ENCODE measurements at places on chromosomes 6 and 20. TPM values are rescaled to one million over a fixed set of nuclear protein-coding genes. Genes with fewer than 3 reads are reported as not detected.
A peak's percentile ranks its signal among the peaks of the same experiment; 100 is the strongest.

- no peak for DNase-seq
These were observed 160.5 kb downstream of the THBS2 start for GRCh38 chr6:169093066-169093723.

DNA sequence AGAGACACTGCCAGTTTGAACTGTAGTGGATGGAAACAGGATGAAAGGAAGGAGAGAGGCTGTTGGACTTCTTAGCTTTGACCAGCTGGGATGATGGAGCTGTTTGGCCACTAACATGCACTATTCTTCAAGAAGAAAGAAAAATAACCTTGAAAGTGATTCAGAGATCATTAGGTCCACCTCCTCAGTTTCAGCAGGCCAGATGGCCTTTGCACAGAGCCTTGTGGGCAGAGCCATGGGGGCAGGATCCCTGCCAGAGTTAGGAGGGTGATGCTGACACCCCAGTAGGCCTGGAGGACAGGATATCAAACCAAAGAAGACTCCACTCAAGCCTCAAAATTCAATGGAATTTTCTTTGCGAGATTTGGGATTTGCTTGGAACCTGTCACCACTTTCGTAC, 74.5 kb upstream of the TMEM181 start:
- no peak for DNase-seq

DNA sequence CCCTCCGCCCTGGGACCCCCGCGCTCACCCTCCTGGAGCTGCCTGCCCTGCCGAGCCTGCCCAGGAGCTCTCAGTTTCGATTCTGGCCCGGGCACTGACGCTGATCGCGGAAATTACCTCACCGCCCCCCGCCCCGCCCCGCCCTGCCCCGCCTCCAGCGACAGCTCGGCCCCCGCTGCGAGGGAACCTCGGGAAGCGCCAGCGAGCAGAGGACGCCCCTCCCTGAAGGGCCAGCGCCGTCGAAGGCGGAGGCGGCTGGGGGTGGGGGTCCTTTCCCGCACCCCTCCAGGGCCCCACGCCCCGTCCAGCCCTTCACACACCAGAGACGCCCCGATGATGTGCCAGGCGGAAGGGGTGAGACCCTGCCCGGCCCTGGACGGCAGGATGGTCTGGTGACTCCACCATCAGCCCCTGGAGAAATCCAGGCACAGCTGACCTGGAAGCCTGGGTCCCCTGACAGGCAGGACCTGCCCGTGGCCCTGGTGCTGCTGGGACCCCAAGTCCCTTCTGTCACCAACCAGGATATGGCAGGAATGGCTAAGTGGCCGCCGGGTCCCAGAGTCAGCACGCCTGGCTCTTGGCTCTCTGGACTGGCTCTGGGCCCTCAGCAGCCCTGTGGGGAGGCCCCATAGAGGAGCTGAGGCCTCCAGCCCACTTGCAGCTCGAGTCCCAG, at the start of gene HELZ2:
Gene HELZ2 (minus strand): TSS at position 84 of the 673 bp plus-strand sequence. CDS start 1,854 bp downstream, outside the sequence.
- DNase-seq, result peak; percentile 42

DNA sequence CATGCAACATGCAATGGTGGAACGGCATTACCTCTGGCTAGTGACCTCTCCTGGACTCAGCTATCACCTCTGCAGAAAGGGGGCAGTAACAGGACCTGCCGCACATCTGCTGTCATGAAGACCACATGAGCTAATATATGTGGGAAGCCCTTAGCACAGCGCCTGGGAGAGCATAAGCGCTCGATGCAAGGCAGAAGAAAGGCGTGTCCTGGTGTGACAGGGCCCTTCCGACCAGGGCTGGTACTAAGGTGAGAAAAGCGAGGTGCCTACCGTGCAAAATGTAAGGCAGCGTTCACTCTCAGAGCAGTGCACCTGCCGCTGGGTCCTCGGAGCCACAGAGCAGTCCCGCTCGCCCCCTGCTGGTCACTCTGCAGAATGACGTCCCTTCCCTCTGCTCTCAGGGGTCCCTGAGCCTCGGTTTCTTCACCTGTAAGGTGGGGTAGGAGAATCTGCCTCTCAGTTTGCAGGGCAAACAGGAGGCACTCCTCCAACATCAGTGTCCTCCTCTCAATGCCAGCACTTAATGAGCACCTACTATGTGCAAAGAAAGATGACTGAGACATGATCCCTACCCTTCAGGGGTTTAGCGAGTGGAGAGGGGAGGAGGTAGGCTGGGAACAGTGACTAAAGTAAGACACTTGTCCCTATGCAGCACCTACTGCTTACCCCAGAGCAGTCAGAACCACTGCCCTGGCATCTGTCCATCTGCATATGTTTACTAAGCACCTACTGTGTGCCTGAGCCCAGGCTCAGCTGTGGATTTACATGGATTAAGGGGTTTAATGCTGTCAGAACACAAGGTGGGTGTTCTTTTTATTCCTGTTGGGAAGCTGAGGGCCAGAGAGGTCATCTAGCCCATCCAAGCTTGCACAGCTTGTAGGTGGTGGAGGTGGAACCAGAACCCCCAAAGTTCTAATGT, 41.1 kb upstream of the PTGIS start:
- no peak for DNase-seq

- no peak for DNase-seq
These were observed 79.4 kb upstream of the PROKR2 start for GRCh38 chr20:5395932-5396727.

- DNase-seq, result no peak
These were observed 344.1 kb downstream of the CDC5L start for GRCh38 chr6:44731485-44732095.

GRCh38 chr20:62499758-62500236, 24.0 kb upstream of the GATA5 start:
- DNase-seq, result no peak

GRCh38 chr20:59640267-59640666, 35.9 kb downstream of the PHACTR3 start:
- DNase-seq, result no peak

DNA sequence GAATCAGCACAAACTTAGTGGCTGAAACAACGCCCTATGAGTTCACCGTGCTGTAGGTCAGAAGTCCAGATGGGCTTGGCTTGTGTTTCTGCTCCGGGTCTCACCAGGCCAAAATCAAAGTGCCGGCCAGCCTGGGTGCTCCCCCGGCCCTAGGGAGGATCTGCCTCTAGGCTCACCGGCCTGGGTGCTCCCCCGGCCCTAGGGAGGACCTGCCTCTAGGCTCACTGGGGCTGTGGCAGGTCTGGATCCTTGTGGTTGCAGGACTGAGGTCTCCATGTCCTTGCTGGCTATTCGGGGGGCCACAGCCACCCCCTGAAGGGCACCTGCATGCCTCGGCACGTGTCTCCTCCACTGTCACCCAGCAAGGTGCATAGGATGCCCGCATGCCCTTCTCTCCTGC, 216.3 kb downstream of the TAF4 start:
- DNase-seq, result no peak

The TCF21 gene
- 220 TPM for polyA plus RNA-seq

The PARD6B gene
- 20.5 TPM for polyA plus RNA-seq

The MAS1 gene
- polyA plus RNA-seq, result 0.03 TPM

The PTPRT gene
- polyA plus RNA-seq, result 1.0 TPM

The DCBLD1 gene
- 11.1 TPM for polyA plus RNA-seq

The COX4I2 gene
- polyA plus RNA-seq, result 3.0 TPM

Data from renal cortex interstitium (tissue), 15 donors.